ENCODE measurements at places on chromosomes 7 and 10.

- DNase-seq, result no peak
Measured at GRCh38 chr7:107931740-107932515, 40.9 kb downstream of the DLD start.

DNA sequence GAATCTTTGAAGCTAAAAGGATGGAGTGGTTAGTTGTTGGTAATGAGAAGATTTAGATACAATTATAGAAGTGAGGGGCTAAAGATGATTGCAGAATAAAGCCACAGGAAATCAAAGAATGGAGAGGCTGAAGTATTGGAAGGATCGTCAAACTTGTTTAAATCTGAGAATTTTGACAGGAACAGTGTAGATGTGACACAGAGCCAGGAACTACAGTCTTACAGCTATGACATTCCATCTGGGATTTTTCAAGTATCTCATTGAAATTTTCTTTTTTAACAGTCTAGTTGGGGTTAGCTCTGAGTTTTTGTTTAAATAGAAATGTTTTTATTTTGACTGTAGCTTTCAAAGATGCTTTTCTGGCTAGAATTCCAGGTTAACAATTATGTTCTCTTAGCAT, 181.4 kb downstream of the NRG3 start:
- no peak for DNase-seq

DNA sequence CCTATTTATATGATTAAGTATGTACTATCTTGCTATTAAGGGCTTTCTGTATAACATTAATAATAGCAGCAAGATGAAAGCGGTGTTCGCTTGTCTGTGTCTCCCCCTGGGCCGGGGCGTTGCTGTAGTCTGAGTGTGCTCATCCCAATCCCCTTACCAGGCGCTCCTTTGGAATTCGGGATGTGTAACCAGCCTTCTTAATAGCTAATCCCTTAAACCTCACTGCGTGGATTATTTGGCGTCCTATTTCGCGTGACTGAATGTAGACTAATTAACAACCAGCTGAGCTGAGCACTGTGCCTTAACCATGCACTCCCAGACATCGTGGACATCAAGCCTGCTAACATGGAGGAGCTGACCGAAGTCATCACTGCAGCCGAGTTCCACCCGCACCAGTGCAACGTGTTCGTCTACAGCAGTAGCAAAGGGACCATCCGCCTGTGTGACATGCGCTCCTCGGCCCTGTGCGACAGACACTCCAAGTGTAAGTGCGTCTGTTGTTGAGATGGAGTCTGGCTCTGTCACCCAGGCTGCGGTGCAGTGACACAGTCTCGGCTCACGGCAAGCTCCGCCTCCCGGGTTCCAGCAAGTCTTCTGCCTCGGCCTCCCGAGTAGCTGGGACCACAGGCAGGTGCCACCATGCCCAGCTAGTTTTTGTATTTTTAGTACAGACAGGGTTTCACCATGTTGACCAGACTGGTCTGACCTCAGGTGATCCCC, 36.6 kb downstream of the BNIP3 start:
- no peak for DNase-seq

- no peak for DNase-seq
Measured at GRCh38 chr10:51651063-51651462, 48.3 kb downstream of the CSTF2T start.

DNA sequence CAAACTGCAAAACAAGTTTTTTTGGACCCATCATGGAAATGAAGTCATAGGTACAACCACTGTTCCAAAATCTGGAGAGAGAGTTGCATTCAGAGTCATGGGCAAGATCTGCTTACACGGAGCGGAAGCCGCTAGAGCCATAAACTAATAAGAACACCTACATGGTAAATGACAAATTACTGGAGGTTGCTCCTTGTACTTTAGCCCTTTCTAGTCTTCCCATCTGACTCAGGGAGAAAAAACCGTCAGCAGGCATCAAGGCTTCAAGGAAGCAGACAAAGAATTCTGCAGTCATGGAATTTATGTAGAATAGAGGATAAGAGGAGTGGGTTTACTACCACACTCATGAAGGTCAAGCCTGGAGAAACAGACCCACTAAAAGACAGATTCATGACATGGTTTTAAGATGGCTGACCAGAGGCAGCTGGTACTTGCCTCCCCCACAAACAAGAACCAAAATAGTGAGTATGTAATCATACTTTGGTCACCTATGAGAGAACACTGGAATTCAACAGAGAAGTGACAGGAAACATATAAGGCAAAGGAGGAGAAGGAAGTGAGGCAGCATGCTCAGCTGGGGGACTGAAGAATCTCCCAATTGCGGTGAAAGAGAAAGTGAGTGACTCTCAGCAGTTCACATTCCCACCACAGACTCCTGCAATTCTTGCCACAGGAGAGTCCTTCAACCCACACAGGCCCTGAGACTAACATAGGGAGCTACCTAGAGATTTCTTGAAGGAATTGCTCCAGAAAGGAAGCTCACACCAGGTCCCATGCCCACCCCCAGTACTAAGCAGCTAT, 42.4 kb upstream of the ASAH2 start:
- no peak for DNase-seq

DNA sequence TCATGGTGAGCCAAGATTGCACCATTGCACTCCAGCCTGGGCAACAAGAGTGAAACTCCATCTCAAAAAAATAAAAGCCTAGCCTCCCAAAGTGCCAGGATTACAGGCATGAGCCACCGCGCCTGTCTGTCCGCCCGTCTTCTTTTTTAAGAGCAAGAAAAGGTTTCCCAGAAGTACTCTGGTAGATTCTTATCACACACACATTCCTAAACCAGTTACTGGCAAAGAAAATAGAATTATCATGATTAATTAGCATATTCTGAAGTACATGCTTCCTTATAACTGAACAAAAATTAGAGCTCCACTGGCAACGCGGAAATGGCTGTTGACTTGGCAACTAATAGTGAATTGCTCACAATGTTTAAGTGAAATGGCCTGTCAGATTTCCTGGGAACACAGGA, 87.0 kb downstream of the ADK start:
- no peak for DNase-seq
